ENCODE measurements at places on chromosomes 11 and 22.
A peak's percentile ranks its signal among the peaks of the same experiment; 100 is the strongest.

GRCh38 chr22:41030891-41031290 lies 61.5 kb upstream of the EP300 start:
- peak; percentile 86 for DNase-seq

- no peak for DNase-seq
Measured at GRCh38 chr22:26597026-26597425, 7.1 kb upstream of the TPST2 start.

DNA sequence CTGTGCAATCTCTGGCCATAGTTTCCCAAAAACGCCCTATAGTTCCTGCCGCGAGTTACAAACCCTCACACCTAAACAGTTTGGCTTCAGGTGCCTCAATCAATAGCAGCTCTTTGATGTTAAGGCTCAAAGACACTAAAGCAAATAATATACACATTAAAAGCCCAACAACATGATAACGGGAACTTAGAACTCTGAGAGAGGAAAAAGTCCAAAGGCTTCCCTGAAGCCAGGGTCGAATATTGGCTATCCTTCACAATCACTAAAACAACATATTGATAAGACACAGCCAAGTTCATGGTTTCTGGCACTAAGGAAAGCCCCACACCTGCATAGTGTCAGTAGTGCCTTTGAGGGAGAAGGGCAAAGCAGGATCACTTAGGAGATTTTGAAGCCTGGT lies 54.9 kb downstream of the NTM start:
- no peak for DNase-seq

- no peak for DNase-seq
Measured at GRCh38 chr11:3936517-3936916, 81.1 kb downstream of the STIM1 start.

DNA sequence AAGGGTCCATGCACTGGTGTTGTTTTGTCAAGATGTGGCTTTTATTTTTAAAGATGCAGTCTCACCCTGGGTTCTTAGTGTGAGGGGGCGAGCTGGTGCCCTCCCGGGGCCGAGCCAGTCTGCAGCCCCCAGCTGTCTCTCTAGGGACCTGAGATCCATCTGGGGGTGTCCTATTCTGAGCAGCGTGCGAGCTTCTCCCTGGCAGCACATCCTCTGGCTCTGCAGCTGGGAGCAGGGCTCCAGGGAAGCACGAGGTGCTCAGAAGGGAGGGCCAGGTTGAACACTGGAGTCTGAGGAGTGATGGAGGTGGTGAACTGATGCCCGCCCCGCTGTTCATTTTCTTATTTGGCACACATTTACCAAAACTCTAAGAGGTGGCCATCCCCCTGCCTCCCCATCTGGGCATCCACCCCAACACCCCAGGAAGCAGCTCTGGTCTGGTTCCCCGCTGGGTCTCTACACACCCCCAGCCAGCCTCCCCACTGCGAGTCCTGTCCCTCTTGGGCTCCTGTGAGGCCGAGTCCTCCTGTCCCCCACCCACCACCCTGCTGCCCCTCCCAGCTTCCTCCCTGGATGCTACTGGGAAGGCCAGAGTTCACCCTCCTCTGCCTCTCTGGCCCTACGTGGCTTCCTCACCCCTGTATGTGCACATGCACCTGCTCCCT lies 956.4 kb downstream of the BRD1 start:
- no peak for DNase-seq

DNA sequence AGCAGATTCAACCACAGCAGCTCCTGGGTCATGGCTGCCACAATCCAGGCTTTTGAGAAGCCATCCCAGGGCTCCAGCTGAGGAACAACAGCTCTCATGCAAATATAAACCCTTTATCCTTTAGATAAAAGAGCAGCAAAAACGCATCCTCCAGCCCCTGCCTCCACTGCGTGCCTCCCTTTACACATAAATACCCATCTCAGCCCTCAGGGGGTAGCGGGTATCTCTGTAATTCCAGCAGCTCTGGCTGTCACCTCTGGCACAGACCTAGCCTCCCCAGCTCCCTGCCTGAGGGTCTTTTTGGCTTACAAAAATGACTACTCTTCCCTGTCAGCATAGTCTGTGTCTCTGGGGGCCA lies 21.6 kb downstream of the LMO1 start:
- no peak for DNase-seq

DNA sequence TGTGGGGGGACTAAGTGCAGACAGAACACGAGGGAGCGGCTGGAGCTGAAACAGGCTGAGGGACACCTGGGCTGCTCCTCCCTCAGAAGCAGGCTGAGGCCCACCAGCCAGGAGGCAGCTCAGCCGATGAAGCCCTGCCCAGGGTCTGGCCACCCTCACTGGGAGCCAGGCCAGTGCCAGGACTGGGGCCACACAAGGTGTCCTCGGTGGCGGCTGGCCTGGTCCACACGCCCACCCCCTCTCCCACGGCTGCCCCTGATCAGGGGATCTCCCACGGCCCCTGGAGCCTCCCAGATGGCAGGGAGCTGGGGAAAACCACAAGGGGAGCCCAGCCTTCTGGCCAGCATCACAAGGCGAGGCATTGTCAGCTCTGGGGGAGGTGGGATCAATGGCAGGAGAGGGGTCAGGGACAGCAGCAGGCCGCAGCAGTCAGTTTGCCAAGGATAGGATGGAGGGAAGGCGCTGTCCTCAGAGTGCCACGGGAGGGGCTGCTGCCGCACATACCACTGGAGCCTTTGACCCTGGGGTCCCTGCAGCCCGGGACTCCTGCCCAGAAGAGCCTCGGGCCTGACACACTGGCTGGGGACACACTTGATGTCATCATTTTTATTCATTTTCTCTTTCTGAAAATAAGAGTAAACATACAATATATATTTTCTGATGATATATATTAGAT lies 11.7 kb upstream of the RASL10A start:
- DNase-seq, result no peak

GRCh38 chr11:130162733-130163132 lies 3.2 kb downstream of the ST14 start:
- no peak for DNase-seq

GRCh38 chr22:38696606-38697424 lies 3.9 kb downstream of the JOSD1 start:
- peak; percentile 94 for DNase-seq

- DNase-seq, result no peak
Measured at GRCh38 chr11:46906609-46907041, 11.7 kb downstream of the LRP4 start.

DNA sequence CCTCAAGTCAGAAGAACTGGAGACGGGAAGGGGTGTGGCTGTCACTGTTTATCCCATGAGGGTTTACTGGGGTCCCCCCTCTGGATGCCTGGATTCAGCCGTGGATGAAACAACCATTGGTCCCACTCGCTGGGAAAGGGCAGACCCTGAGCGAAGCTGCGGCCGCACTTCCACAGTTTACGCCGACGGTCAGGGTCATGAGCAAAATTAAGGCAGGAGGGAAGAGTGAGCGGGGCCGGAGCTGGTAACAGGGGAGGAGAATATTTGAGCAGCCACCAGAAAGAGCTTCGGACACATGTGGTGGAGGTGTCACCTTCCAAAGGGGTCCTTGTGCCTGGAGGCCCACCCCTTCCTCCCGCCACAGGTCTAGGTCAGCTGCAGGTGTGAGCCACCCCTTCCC lies 344.9 kb downstream of the BRD1 start:
- DNase-seq, result no peak

DNA sequence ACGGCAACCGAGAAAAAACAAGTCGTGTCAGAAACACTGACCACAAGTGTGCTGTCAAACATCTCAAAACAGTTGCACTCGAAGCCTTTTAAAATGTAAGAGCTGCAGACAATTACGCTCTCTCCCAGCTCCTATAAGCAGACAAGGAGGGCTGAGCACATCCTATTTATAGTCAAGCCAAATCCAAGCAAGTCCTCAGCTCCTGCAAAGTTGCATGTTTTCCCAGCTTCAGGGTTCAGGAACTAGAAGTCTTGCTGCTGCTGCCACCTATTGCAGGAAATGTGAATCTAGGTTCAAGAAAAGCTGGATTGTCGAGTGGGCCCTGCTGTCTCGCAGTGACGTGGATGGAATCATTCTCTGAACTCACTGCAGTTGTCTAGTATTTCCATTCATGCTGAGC lies 15.5 kb downstream of the EFCAB6 start:
- DNase-seq, result peak; percentile 79

DNA sequence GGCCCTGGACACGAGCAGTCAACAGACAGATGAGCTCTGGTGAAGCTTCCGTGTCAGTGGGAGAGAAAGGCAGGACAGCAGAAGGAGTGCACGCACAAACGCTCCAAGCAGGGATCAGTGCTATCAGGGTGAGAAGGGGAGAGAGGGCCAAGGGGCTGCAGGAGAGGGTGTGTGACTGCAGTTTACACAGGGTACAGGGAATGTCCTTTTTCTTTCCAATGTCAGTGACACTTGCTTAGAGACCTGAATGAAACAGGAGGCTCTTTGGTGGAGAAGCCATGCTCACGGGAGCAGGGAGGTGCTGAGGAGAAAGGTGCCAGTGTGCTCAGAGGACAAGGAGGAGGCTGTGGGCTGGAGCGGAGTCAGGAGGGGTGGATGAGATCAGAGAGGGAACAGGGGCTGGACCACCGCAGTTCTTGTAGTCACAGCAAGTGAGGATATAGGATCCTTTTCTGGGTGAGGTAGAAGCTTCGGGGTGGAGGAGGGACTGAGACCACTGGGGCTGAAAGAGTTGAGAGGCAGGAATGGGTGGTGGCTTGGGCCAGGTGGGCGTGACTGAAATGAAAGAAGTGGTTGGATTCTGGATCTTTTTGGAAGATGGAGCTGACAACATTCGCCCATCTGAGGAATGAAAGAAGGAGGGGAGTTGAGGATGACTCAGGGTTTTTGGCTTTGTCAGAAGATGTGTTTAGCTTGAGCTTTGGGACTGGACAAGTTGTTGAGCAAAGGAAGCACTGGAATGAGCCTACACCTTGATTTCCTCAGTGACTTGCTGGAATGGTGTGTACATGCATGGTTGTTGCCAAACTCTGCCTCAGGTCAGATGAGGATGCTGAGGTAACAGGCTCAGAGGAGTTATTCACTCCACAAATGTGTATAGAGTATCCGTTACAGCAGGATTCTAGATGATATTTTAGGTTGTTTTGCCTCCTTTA lies 87.9 kb downstream of the ADAMTS15 start:
- peak; percentile 44 for DNase-seq

- no peak for DNase-seq
Measured at GRCh38 chr11:528815-529727, 6.3 kb downstream of the HRAS start.

DNA sequence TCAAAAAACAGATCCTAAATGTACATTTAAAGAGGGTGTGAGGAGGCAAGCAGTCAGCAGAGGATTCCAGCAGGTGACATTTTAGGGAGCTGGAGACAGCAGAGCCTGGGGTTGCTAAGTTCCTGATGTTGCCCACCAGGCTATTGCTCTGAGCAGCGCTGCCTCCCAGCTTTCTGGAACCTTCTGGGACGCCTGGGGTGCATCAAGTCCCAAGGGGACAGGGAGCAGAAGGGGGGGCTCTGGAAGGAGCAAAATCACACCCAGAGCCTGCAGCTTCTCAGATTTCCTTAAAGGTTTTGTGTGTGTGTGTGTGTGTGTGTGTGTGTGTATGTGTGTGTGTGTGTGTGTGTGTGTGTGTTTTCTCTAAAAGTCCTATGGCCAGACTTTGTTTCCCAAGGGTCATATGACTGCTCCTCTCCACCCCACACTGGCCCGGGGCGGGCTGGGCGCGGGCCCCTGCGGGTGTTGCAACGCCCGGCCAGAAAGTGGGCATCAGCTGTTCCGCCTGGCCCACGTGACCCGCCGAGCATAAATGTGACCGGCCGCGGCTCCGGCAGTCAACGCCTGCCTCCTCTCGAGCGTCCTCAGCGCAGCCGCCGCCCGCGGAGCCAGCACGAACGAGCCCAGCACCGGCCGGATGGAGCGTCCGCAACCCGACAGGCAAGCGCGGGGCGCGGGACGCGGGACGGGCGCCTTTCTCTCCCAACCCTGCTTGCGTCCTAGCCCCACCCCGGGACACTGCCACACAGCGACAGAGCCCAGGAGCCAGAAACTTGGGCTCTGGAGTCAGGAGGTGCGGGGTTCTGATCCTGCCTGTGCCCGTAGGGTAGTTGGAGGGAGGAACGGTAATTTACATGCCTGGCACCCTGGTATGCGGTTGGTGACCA lies at the start of gene HMOX1:
HMOX1 (plus strand) TSS at position 560 of the 887 bp plus-strand sequence; CDS start at position 638, 78 bp downstream.
- DNase-seq, result peak; percentile 97

- no peak for DNase-seq
Measured at GRCh38 chr22:27504360-27505253, 296.9 kb downstream of the MN1 start.

- DNase-seq, result peak; percentile 99
Measured at GRCh38 chr11:123083623-123084029, 21.7 kb upstream of the HSPA8 start.

GRCh38 chr11:32109138-32109537 lies 18.3 kb downstream of the RCN1 start:
- DNase-seq, result peak; percentile 40

- DNase-seq, result no peak
Measured at GRCh38 chr11:121408830-121409229, 43.3 kb upstream of the SORL1 start.

DNA sequence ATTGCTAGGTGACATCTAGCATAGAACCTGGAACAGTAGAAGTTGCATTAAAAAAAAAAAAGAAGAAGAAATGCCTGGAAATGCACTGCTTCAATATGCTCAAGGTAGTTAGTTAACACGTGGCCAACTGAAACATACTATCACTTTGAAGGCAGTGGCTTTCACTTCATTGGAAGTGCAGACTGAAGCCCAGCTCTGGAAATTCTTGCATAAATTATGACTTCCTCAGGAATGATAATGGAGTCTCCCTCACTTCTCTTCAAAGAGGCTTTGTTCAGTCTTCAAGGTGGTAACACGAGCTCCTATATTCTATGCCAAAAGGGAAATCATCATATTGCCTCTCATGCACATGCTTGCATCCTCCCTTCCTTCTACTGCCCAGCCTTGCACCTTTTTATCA lies 715.9 kb upstream of the API5 start:
- no peak for DNase-seq

- no peak for DNase-seq
Measured at GRCh38 chr11:2612884-2613571, 86.8 kb downstream of the KCNQ1OT1 start.

GRCh38 chr11:638631-639331 lies 1.7 kb downstream of the DRD4 start:
- peak; percentile 42 for DNase-seq

DNA sequence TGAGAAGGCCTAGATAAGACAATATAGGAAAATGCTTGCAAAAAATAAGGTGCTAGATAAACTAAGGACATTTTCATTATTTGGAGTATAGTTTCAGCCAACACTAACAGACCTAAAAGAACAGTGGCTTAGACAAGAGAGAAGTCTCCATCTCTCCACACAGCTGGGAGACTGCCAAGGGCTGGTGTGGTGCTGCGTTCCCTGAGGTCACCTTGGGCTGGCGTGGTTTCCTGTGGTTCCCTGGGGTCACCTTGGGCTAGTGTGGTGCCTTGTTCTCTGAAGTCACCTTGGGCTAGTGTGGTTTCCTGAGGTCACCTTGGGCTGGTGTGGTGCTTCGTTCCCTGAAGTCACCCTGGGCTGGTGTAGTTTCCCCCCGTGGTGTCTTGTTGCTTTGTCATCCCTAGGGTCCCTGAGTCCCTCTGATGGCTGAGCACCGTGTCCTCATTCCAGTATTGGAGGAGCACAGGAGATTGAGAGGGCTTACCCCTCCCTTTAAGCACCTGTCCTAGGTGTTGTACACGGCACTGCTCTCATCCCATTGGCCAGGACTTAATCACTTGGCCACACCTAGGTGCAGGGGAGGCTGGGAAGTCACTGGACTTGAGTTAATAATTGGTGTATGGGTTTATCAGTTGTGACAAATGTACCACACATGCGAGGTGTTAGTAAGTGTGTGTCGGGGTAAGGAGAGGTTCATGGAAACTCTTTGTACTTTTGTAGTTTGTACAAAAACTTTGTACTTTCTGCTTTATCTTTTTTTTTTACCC lies 14.9 kb downstream of the SAMM50 start:
- DNase-seq, result no peak

Data from cardiac fibroblast (primary cell).